Tibial nerve (tissue), 4 donors: ENCODE measurements at places on chromosomes 2 and 18. TPM values are rescaled to one million over a fixed set of nuclear protein-coding genes. Genes with fewer than 3 reads are reported as not detected.

- DNase-seq: no peak
Measured at GRCh38 chr2:56132138-56132537, 51.7 kb upstream of the CCDC85A start.

The TSPYL6 gene
- not detected for total RNA-seq

GRCh38 chr2:239230318-239231052 is 170.3 kb downstream of the HDAC4 start:
- no peak for DNase-seq

- DNase-seq: no peak
Measured at GRCh38 chr2:219522111-219523030, 8.1 kb downstream of the ASIC4 start.

GRCh38 chr2:233651430-233651829 is 15.2 kb downstream of the UGT1A10 start:
- DNase-seq: no peak

DNA sequence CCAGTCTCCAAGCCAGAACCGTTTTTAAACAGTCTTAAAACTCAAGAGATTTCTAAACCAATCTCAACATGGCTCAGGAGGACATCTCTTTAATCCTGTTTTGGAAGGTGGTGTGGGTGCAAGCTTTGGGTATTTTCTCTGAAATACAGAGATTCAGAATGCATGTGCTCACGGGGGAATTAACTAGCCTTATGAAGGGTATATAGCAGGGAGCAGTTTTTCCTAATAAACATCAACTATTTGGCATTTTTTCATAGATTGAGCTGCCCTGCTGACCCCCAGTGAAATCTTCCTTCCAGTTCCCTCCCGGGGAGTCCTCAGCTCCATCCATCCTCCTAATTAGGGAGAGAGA is 122.6 kb downstream of the SMAD7 start:
- no peak for DNase-seq

The LIMS3 gene
- 7.1 TPM for total RNA-seq

DNA sequence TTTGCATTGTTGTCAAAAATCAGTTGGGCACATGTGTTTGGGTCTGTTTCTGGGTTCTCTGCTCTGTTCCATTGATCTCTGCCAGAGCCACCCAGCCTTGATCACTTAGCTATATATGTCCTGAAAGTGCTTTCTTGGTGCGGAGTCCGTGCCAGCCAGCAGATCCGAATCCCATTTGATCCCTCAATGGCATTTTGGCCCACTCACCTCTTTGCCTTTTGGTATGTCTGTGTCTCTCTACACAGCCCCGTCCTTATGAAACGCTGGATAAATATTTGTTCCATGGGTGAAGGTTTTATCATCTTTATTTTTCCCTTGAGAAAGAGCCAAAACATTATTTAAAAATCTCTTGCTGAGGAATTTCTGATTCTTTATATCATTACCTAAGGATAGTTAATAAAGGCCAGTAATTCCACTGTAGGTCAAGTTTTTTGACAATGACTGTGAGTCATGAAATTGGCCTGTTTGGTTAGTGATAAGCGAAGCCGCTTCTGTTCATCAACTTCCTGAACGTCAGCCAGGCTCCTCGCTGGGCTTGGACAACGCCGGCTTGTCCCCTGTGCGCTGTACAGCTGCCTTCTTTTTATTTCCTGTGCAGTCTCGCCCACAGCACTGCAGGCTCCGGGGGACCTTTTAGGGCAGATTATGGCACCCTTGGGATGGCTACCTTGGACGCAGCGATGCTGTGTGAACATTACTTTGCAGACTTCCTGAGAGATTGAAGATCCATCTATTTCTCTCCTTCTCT is 24.9 kb downstream of the MTCL1 start:
- no peak for DNase-seq

DNA sequence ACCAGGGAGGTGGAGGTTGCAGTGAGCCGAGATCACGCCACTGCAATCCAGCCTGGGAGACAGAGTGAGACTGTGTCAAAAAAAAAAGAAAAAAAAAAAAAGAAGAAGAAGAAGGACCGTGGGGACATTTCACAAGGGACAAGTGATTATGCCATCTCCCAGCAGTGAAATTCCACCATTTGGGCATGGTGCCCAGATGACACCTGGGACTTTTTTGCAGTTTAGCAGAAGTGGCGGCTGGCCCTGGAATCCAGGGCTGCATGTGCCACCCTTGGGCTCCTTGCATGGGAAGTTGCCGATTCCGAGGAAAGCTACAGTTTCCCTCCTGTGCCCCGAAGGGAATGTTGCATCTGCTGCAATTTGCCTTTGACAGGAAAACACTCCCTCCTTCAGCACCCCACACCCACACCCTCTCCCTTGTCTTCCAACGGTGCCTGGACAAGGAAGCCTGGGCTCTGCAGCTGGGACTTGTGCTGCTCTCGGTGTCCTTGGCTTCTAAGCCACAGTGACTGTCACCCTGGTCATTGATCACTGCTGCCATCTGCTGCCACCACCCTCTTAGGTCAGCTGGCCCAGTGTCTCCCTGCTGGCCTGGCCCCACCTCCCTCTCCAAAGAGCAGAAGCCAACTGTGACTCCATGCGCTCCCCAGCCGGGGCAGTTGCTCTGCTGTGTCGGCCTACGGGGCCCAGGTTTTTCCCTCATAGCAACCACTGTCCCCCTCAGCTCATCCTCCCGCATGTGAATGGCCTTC is 56.4 kb upstream of the LRRC30 start:
- no peak for DNase-seq

The ADAM23 gene
- 6.9 TPM for total RNA-seq

The NEUROD1 gene
- total RNA-seq: not detected

The B3GNT2 gene
- 28.6 TPM for total RNA-seq

The SLC30A3 gene
- not detected for total RNA-seq
